Panc1 (cell line): ENCODE measurements at places on chromosomes 7 and 10. TPM values are rescaled to one million over a fixed set of nuclear protein-coding genes. Genes with fewer than 3 reads are reported as not detected.
A peak's percentile ranks its signal among the peaks of the same experiment; 100 is the strongest.

TPST1 gene
- 29.0 TPM for total RNA-seq

RNF32 gene
- 3.5 TPM for total RNA-seq

SLC26A3 gene
- 0.36 TPM for total RNA-seq

OR2A5 gene
- total RNA-seq: not detected

DNAJB6 gene
- total RNA-seq: 201 TPM

WASHC2C gene
- 73.6 TPM for total RNA-seq

PAX2 gene
- total RNA-seq: 72.3 TPM

- DNase-seq: no peak
Measured at GRCh38 chr10:17742918-17743317, 9.1 kb upstream of the TMEM236 start.

GRCh38 chr7:101594790-101595189 is 34.3 kb downstream of the MYL10 start:
- no peak for DNase-seq

DNA sequence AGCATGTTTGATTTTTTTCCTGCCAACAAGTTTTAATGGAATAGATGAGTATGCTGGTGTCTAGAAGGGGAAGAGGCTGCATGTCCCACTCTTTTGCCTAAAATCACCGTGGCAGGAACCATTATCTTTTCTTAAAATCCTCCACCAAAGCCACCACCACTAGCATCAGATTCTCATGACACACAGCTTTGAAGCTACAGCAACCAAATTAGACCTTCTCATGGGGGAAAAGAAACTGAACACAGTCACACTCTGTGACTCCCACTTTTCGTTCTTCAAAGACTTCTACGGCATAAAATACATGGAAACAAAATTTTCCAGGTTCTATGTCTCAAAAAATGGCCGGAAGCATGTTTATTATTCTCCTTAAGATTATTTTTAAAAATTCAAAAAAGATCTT is 81.8 kb downstream of the SGMS1 start:
- no peak for DNase-seq

- no peak for DNase-seq
Measured at GRCh38 chr7:82528577-82529310, 85.2 kb upstream of the CACNA2D1 start.

DNA sequence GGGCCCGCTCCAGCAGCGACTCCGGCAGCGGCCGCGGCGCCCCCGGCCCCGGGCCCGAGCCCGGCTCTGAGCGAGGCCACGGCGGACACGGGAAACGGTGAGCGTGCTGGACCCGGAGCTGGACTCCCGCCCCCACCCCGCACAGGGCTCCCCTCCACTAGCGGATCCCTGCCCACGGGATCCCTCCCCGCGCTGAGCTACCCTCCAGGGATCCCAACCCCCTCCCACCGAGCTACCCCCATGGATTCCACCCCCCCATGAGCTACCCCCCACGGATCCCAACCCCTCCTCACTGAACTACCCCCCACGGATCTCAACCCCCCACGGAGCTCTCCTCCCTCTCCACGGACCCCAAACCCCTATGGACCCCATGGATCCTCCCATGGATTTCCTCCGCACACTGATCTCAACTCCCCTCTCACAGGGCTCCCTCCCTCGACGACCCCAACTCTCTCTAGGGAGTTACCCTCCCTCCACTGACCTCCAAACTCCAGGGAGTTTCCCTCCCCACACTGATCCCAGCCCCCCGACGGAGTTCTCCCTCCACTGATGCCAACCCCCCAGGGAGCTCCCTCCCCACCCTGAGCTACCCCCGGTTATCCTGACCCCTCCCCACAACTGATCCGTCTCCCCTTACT is 20.6 kb upstream of the HSPB1 start:
- no peak for DNase-seq

DNA sequence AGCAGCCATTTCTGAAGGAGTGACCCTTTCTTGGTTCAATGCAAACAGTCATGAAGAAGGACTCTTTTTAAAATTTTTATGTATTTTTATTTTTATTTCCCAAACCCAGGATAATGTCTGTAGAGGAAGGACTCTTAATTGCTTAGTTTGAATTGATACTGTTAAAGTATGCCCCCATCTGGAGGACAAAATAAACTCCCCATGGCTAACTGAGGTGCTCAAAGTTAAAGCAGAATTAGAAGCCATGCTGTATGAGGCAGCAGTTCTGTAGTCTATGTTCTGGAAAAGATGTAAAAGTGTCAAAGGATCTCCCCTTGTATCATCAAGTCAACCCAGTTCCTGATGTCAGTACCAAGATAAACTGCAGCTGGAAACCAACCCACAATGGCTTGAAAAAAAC is 617.9 kb upstream of the GRM3 start:
- no peak for DNase-seq

GRCh38 chr10:68684413-68684812 is 36.6 kb upstream of the CCAR1 start:
- no peak for DNase-seq

DNA sequence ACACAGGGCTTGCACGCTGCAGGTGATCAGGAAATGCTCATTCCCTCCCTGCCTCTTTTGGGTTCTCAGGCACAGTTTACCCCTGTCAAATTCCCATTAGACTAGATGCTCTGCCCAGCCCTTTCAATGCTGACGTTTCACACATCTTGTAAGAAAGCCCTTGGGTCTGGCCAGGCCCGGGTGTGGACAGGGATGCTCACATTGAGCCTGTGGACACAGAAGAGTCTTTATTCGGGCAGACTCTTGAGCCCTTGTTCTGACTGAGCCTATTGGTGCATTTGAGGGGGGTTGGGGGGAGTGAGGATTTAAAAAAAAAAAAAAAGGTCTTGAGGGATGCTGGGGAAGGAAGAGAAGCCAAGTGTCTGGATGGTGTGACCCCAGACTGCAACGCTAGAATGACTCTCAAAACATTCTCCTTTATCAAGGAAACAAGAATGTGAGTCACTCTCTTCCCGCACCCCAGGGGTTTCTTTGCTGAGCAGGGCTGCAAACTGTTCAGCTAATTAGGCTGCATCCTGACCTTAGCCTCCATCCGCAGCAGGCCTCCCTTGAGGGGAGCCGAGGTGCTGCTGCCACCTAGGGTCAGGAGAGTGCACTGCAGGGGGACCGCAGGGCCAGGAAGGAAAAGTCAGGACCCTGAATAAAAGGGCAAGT is 53.6 kb upstream of the TMEM72 start:
- no peak for DNase-seq

- DNase-seq: no peak
Measured at GRCh38 chr10:24440817-24441797, 232.2 kb downstream of the KIAA1217 start.

DNA sequence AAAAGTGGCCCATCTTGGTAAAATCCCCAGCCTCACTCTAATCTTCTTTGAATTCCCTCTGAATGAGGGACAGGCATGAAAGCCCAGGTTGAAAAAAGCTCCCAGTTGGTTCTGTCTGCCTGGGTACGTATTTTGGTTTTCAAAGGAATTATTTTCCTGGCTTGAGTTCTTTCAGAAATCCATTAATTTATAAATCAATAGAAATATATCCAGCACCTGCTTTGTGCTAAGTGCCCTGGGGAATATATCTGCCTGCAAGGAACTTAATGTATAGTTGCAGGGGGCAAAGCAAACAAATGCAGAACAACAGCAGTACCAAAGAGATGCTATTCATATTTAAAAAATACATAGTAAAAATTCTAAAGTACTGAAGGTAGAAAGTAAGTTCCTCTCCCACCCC is 362.7 kb downstream of the REEP3 start:
- DNase-seq: no peak

DNA sequence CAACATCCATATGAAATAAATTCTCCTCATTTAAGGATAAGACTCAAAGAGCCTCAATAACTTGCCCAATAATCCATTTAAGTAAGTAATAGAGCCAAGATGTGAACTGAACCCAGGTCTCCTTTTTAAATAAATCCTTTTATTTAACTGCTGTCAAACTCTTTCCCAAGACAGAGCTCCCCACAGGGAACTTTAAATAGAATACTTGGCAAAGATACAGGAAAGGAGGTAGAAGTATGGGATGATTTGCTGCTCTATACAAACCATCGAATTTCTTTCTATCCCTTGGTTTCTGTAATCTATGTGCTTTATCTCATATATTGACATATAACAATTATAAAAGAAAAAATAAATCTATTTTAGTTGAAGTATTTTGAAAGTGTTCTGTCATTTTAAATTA is 295.9 kb downstream of the CSTF2T start:
- no peak for DNase-seq

- DNase-seq: no peak
Measured at GRCh38 chr7:40701836-40702551, 567.2 kb downstream of the SUGCT start.

DNA sequence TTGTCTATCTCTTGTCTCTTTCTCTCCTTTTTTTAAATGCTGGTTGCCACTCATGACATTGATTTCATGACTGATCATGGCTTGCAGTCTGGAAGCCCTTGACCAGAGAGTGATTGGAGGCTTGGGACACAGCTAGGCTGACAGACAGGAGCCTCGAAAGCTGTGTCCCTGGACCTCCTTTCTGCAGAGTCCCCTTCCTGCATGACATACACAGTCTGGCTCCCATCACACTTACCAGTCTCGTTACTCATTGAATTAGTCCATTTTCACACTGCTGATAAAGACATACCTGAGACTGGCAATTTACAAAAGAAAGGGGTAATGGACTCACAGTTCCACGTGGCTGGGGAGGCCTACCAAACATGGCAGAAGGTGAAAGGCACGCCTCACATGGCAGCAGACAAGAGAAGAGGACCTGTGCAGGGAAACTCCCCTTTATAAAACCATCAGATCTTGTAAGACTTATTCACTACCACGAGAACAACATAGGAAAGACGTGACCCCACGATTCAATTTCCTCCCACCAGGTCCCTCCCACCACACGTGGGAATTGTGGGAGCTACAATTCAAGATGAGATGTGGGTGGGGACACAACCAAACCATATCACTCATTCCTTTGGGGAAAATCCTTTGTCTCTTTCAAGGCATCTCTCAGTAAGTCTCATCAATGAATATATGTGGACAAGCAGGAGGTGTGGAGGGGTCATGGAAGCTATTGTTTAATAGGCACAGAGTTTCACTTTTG is 102.3 kb downstream of the TBXAS1 start:
- no peak for DNase-seq

- DNase-seq: no peak
Measured at GRCh38 chr10:66752714-66753113, 173.1 kb upstream of the LRRTM3 start.

DNA sequence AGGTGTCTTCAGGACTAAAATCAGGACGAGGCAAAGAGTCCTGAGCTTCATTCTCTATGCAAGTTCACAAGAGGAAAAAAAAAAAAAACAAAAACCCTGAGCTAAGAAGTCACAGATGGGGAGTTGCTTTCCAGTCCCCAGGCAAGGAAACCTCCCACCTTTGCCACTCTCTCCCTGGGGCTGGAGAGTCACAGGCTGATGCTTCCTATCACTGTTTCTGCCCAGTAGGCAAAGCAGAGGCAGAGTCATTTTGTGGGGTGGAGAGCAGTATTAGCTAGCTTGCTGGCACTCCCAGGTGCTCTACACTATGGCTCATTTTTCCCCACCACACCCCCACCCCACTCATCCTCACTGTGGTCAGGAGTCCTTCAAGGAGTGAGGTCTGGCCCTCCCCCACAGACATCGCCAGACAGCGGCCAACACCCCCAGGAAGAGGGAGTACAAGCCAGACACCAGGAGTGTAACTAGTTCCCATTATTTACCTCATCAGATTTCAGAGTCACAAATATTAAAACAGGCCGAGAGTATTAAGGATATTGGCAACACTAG is 34.6 kb upstream of the UNC5B start:
- DNase-seq: no peak

DNA sequence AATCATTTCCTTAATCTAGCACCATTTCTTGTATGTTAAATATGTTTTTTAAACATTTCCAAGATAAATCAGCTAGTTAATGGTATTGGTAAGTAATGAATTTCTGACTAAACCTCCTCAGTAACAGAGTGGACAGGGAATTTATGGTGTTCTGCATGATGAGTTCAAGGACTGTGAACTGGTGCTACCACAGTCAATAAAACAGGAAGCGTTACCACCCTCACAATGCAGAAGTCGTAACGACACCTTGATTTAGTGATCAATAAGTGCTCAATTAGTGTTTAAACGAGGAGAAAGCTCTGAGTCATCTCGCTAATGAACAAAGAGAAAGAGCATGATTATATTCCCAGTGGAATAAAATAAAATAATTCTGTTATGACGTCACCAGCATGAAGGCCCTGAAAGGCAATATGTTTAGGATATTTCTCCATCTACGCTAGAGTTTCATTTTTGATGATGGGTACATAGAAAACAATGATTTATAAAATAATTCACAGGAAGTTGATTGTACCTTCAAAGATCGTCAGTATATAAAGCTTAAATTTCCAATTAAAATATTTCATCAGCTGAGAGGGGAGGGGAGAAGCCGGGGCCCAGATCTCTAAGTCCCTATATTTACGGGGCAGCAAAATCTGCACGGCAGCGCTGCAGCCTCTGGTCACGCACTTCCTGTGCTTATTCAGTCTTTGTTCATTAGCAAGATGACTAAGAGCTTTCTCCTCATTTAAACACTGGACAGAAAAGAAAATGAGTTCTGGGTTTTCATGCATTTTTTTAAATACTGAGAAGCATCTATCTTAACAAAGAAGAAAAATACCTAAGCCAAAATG is 400.5 kb downstream of the PTPRN2 start:
- DNase-seq: no peak

- peak; percentile 18 for DNase-seq
Measured at GRCh38 chr7:44307301-44307900, 18.0 kb downstream of the CAMK2B start.

- no peak for DNase-seq
Measured at GRCh38 chr7:151761231-151761630, 115.7 kb downstream of the PRKAG2 start.

GRCh38 chr7:140122965-140123364 is 53.8 kb downstream of the KDM7A start:
- no peak for DNase-seq

GRCh38 chr10:10792681-10793080 is 225.0 kb upstream of the CELF2 start:
- no peak for DNase-seq
